NCI-H1105 (cell line): ENCODE measurements at places on chromosomes 2 and 18.

DNA sequence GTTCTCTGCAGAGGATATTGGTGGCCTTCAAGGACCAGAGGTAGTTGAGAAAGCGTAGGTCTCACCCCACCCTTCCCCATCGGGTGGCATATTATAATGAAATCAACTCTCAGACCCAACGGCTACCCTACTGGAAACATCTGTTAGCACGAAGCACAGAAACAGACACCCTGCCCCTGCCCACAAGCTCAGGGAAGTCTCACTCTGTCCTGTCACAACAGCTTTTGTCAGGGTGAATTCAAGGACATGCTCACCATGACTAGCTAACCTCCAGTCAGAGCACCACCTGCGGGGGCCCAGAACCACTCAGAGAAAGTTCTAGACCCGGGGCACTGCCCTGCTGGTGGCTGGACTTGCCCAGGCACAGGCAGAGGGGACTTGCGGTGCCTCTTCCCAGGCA, 3.5 kb upstream of the B3GNT7 start:
- no peak for DNase-seq

GRCh38 chr2:120551522-120551921, 184.1 kb upstream of the GLI2 start:
- DNase-seq: no peak

- DNase-seq: no peak
Observed at GRCh38 chr2:138726681-138727080, 53.5 kb downstream of the NXPH2 start.

DNA sequence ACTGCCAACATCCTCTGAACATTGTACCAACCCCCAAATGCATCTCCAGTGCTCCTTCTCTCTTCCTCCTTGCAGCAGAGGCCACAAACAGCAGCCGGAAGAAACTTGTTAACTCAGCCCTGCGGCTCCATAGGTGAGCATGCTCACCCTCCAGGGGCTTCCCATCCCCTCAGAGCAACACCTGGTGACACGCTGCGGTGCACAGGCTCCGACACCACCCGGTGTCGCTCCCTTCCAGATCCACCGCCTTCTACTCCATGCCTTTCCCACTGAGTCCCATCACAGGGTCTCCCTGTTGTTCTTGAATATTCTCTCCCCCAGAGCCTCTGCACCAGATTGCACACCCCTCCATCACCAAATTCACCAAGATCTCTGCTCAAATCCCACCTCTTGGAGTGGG, 171.5 kb upstream of the FHL2 start:
- no peak for DNase-seq
